Neural progenitor cell (in vitro differentiated cells): ENCODE measurements at places on chromosomes 7 and 10. TPM values are rescaled to one million over a fixed set of nuclear protein-coding genes. Genes with fewer than 3 reads are reported as not detected.

DNA sequence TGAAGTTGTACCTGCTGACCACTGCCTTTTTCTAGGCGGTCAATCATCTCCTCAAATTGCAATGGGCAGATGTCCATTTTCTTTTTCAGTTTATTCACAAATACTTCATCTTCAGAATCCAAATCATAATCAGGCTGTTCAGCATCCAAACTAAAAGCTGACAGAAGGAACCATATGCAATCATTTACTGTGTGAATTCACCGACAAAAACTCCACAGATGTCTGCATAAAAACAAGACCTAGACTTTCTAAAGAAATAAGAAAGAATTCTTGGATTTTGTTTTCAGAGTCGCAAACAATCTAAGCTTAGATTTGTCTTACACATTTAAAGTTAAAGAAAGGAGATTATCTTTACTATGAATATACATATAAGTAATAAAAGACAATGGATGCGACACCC is 53.4 kb downstream of the EPC1 start:
- peaks cover 13% of the 10 kb centered on the region for H3K36me3 ChIP-seq
- no peak overlapping the region for H3K4me3 ChIP-seq
- H3K27ac ChIP-seq = no peak overlapping the region

The GHRHR gene
- not detected in 2 replicates for total RNA-seq

The ITGA8 gene
- 0.15 TPM in 1 of 2 replicates, not detected in the other for total RNA-seq

The ITIH2 gene
- not detected in 2 replicates for total RNA-seq

GRCh38 chr10:111128331-111129180 is 51.7 kb downstream of the ADRA2A start:
- H3K27me3 ChIP-seq = no peaks in the 10 kb centered on the region
- no peak overlapping the region for H3K27ac ChIP-seq
- no peak overlapping the region for H3K4me3 ChIP-seq
- no peaks in the 10 kb centered on the region for H3K4me1 ChIP-seq
- DNase-seq = no peak

The INPP5A gene
- 14.2 and 21.3 TPM in 2 replicates for total RNA-seq

- no peak overlapping the region for H3K27ac ChIP-seq
- DNase-seq = peak; percentile 2
- no peaks in the 10 kb centered on the region for H3K27me3 ChIP-seq
- H3K4me3 ChIP-seq = no peak overlapping the region
Measured at GRCh38 chr7:14936554-14936953, 34.0 kb upstream of the DGKB start.

- no peaks in the 10 kb centered on the region for H3K27me3 ChIP-seq
- no peak overlapping the region for H3K4me3 ChIP-seq
- no peak overlapping the region for H3K27ac ChIP-seq
Measured at GRCh38 chr7:107945332-107945731, 54.3 kb downstream of the DLD start.

DNA sequence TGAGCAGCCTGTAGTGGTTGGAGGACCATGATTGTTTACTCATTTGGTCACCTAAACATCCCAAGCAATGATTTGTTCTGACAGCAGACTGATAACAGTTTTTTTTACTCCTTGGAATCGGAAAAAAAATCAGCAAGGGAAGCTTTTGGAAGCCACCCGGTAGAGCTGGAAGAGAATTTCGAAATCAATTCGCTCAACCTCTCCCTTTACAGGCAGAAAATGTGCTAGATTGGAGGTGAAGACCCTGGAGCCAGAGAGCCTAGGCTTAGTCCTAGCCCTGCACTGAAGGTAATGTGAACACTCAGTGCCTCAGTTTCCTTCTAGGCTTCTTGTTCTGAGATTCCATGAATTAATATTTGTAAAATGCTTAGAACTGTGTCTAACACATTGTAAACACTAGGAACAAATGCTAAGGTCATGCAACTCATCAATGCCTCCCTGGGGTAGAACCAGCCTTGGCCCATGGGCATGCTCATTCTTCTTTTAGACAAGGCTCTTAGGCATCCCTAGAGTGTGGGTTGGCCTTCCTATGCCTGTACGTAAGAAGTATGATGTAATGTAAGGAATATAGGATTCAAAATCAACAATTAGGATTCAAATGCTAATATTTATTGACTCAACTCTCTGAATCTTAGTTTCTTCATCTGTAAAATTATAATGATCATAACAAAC is 52.7 kb downstream of the MET start:
- no peaks in the 10 kb centered on the region for H3K4me1 ChIP-seq
- H3K27me3 ChIP-seq = no peaks in the 10 kb centered on the region
- no peak overlapping the region for H3K4me3 ChIP-seq
- no peak for DNase-seq
- H3K27ac ChIP-seq = no peak overlapping the region

DNA sequence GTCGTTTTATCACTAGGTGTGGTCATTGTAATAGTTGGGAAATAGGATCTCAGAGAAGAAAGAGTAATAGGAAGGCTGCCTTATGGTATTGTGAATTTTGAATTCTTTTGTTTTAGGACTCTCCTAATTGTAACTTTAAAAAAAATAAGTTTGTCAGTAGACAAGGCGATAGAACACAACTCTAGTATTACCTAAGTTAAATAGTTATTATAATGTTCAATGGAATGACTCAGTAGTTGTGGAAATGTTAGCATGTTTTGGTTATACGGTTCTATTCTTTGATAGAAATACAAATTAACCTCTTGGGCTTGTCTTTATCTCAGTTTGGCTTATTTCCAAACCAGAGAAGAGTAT is 1.4 kb downstream of the DNAH11 start:
- peaks cover 64% of the 10 kb centered on the region for H3K27me3 ChIP-seq
- H3K4me3 ChIP-seq = no peak overlapping the region
- DNase-seq = no peak
- peaks cover 8% of the 10 kb centered on the region for H3K4me1 ChIP-seq
- no peaks in the 10 kb centered on the region for H3K36me3 ChIP-seq

DNA sequence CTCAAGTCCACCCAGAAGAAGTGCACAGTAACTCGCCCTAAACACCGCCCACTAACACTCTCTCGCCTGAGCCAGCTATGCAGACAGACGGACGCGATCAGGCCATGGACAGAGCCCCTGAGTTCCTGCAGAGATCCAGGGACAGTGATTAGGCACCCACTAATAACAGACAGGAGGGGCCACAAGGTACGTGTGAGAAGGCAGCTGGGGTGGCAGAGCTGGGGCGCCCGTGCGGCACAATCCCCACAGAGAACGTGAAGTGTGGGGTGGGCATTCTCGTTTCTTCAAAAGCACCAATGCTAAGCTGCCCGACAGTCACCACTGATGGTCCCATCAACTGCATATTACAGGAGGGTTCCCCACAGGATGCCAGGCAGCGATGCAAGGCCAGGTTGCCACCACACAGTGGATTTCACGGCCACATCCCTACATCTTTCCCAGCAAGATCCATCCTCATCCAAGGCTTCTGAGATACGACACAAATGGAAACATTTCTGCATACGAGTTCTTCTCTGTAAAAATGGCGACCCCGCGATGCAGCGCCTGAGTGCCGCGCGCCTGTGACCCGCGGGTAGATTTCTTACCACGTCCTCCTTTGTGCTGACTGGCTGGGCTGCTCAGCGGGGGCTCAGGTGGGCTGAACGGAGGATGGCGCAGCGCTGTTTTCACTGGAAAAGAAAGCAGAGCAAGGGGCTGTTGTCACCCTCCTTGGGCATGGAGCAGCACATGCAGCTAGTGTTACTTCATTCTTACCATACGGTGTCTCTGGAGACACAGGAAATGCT is 237.5 kb downstream of the TNS3 start:
- no peak for DNase-seq
- H3K27me3 ChIP-seq = no peaks in the 10 kb centered on the region
- no peaks in the 10 kb centered on the region for H3K4me1 ChIP-seq
- H3K27ac ChIP-seq = no peak overlapping the region

- no peak for DNase-seq
- H3K4me3 ChIP-seq = no peak overlapping the region
- H3K4me1 ChIP-seq = no peaks in the 10 kb centered on the region
- no peak overlapping the region for H3K27ac ChIP-seq
- H3K36me3 ChIP-seq = no peaks in the 10 kb centered on the region
- H3K27me3 ChIP-seq = no peaks in the 10 kb centered on the region
Measured at GRCh38 chr7:123260428-123260960, 60.7 kb upstream of the SLC13A1 start.

DNA sequence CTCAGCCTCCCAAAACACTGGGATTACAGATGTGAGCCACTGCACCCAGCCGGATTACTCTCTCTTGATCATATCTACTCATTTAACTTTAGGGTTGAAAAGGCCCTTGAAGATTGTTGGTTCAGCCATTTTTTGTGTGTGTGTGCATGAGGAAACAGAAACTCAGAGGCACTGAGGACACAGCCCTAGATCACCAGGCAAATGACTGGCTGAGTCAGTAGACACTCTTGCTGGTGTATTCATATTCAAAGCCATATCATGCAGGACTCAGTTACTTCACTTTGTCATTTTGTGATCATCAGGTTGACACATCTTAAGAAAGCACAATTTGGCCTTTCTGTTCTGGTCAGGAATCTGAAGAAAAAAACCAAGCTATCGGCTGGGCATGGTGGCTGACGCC is 253.4 kb downstream of the TRIL start:
- no peaks in the 10 kb centered on the region for H3K36me3 ChIP-seq
- no peak overlapping the region for H3K4me3 ChIP-seq
- H3K27ac ChIP-seq = no peak overlapping the region

DNA sequence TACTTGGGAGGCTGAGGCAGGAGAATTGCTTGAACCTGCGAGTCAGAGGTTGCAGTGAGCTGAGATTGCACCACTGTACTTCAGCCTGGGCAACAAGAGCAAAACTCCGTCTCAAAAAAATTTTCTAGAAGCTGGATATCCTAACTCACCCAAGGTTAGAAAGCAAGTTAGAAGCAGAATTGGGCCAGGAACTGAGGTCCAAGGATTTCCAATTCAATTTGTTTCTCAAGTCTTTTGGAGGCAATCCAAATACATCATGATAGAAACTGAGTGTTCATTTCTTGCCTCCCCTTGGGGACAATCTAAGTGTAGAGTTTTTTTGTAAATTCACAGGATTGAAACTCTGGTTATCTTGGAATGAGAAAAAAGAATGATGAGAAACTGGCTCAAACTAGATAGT is 45.5 kb downstream of the LAMB1 start:
- no peaks in the 10 kb centered on the region for H3K27me3 ChIP-seq
- H3K4me3 ChIP-seq = no peak overlapping the region
- H3K36me3 ChIP-seq = no peaks in the 10 kb centered on the region
- no peak for DNase-seq

DNA sequence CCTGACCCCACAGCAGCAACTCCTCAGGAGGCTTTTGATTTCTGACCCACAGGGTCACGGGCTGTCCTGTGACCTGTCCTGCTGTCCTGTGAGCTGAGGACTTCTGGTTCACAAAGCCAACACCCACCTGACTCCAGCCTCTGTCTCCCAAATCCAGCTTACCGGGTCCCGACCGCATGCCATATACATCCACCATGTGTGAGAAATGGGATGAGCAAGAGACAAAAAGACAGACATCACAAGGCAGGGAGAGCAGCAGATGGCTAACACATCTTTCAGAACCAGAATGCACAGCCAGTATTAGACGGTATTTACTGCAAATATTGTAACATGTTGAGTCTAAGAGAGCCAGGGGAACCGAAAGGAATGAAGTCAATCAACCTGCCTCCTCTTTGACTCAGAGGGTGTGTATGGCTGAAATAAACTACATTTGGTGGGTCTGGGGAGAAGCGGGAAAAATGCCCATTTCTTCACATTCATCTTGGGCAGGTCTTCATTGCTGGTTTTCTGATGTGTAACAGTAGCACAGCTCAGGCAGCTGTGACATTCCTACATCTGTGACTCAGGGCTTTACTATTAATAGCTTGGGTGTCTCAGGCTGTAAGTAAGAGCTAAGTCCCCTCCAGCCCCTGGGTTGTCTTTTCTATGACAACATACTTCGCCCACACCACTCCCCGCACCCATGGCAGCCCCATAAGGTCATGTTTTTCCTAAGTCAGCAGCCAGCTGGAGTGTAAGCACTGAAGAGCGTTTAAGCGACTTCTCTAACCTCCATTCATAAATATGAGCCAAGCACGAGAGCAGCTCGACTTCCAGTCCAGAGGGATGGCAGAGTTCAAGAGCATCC is 25.0 kb downstream of the ABLIM1 start:
- peaks cover 18% of the 10 kb centered on the region for H3K4me1 ChIP-seq
- H3K4me3 ChIP-seq = no peak overlapping the region

DNA sequence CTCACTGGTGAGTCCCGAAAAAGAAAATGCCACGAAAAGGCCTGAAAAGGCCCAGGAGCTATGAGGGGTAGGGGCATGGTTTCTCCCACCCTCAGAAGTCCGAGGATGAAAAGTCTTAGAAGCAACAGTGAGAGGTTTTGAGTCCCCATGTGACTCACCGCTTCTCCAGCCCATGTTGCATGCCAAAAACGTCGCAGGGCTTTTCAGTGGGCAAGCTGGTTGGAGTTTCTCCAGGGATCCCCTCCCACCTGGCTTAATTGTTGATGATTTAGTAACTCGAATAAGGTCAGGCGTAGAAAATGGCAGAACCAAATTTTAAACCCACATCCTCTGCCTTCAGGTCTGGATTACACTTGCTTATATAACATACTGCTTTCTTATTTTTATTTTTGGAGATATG is 96.3 kb upstream of the ARMC3 start:
- no peaks in the 10 kb centered on the region for H3K36me3 ChIP-seq
- H3K27ac ChIP-seq = no peak overlapping the region
- peaks cover 14% of the 10 kb centered on the region for H3K4me1 ChIP-seq
- no peaks in the 10 kb centered on the region for H3K27me3 ChIP-seq
- no peak overlapping the region for H3K4me3 ChIP-seq
- DNase-seq = no peak

DNA sequence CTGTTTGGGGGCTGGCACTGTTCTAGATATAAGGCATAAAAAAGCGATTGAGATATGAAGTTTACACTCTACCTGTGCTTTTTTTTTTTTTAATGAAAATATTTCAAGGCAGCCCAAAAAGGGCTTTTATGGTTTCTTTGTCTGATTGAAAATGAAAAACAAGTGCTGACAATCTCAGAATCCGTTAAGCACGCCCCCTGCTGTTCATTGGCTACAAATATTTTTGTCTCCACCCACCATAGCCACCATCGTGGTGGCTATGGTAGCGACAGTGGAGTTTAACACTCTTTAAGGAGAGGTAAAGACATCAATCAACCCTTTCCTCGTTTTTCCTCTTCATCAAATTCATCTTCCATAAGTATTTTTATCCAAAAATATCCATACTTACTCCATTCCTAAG is 94.2 kb downstream of the CD36 start:
- H3K36me3 ChIP-seq = no peaks in the 10 kb centered on the region
- H3K27ac ChIP-seq = no peak overlapping the region
- DNase-seq = peak; percentile 20
- no peaks in the 10 kb centered on the region for H3K27me3 ChIP-seq
- H3K4me3 ChIP-seq = no peak overlapping the region

GRCh38 chr10:13990392-13990805 is 340.3 kb downstream of the FRMD4A start:
- DNase-seq = peak; percentile 21
- H3K36me3 ChIP-seq = no peaks in the 10 kb centered on the region
- H3K27ac ChIP-seq = peak overlapping the region; percentile 5
- H3K27me3 ChIP-seq = no peaks in the 10 kb centered on the region
- H3K4me1 ChIP-seq = peaks cover 22% of the 10 kb centered on the region

- peaks cover 11% of the 10 kb centered on the region for H3K4me1 ChIP-seq
- no peak overlapping the region for H3K27ac ChIP-seq
- peak; percentile 86 for DNase-seq
- H3K4me3 ChIP-seq = peak overlapping the region; percentile 47
- H3K36me3 ChIP-seq = no peaks in the 10 kb centered on the region
Measured at GRCh38 chr7:97006055-97006815, 882 bp downstream of the DLX6 start.

- H3K27ac ChIP-seq = no peak overlapping the region
- peaks cover 25% of the 10 kb centered on the region for H3K4me1 ChIP-seq
- H3K36me3 ChIP-seq = no peaks in the 10 kb centered on the region
- H3K27me3 ChIP-seq = no peaks in the 10 kb centered on the region
Measured at GRCh38 chr7:91847876-91848588, 32.5 kb downstream of the MTERF1 start.

- H3K27ac ChIP-seq = no peak overlapping the region
- H3K27me3 ChIP-seq = no peaks in the 10 kb centered on the region
- H3K36me3 ChIP-seq = no peaks in the 10 kb centered on the region
Measured at GRCh38 chr10:80871083-80871482, 333.4 kb downstream of the SH2D4B start.

The AKR1C8 gene
- not detected in 2 replicates for total RNA-seq
